Gastroesophageal sphincter (tissue), 4 donors: ENCODE measurements at places on chromosomes 11 and 22. TPM values are rescaled to one million over a fixed set of nuclear protein-coding genes. Genes with fewer than 3 reads are reported as not detected.

DNA sequence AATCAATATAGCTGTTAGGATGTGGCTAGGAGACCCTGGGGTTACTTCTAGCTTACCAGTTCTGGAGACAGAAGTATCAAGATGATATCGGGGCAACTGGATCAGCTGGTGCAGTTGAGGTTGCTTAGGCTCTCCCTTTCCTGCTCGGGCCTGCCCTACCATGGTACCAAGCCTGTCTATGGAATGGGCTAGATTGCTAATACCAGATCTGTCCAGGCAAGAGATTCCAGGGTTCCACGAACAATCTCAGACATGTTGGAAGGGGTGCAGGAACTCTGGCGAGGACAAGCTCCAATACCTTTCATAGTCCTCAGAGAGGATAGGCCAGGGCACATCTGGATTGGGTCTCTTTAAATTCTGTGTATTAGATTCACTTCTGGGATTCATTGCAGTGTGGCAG, 53.8 kb downstream of the ADM start:
- no peak for ATAC-seq

GRCh38 chr11:17574141-17575091, 27.4 kb downstream of the OTOG start:
- ATAC-seq = no peak

- peak; percentile 82 for ATAC-seq
Measured at GRCh38 chr22:27880778-27881394, 38.2 kb downstream of the PITPNB start.

GRCh38 chr11:2657697-2658284, 42.0 kb downstream of the KCNQ1OT1 start:
- ATAC-seq = no peak

- peak; percentile 23 for ATAC-seq
Measured at GRCh38 chr11:46120346-46121300, 631 bp downstream of the PHF21A start.

DNA sequence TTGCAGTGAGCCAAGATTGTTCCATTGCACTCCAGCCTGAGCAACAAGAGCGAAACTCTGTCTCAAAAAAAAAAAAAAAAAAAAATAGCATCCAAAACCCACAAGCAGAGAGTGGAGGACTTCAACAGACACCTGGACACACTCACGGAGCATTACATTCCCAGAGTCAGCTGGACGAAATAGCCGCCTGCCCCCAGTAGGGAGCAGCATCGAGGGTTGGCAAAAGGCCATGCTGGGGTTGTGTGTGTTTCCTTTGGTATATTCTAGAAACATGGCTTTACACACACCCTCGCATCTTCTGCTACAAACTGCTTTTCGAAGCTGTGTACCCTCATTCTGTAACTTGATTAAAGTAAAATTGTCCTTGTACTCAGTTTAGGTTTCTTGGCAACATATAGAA, 5.3 kb downstream of the ADA2 start:
- no peak for ATAC-seq

TRIM22 gene
- total RNA-seq = 50.4 TPM

ALDH3B1 gene
- 6.4 TPM for total RNA-seq
